HTR-8/SVneo (cell line): ENCODE measurements at places on chromosomes 5 and 9.
A peak's percentile ranks its signal among the peaks of the same experiment; 100 is the strongest.

DNA sequence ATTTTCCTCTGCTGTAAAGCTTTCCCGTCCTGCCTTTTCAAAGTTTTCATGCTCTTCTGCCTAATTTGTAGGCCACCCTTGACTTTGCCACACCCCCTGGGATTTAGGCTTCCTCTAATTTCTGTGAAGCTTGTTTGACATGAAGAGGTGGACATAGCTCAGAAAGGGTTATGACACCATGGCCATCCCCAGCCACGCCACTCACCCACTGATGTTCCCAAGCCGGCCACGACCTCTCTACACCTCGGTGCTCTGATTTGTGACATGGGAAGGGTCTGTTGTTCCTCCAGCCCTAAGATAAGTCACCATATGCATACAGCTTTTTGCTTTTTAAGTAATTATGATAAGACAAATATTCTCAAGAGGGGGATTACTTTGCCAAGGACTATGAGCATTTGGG, 139.5 kb downstream of the BARX1 start:
- no peak for DNase-seq

- DNase-seq, result no peak
These were observed 1.4 kb upstream of the GLIS3 start for GRCh38 chr9:4301296-4301695.

DNA sequence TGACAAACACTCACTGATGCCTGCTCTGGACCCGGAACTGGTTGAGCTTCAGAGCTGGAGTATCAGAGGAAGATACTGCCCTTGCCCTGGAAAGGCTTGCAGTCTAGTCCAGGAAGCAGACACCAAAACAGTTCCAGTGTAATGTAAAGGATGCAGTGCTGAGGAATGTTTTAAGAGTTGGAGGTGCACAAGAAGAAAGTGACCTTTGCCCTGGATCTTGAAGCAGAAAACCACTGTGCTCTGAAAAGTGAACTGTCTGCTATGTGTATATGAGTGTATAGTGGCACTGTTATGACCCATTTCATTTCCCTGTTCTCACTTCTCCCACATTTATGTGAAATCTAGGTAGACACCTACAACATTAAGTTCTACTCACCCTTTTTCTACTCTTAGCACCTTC, 2.1 kb downstream of the ZNF346 start:
- no peak for DNase-seq

GRCh38 chr5:170339780-170340167, 42.2 kb upstream of the LCP2 start:
- DNase-seq, result no peak

DNA sequence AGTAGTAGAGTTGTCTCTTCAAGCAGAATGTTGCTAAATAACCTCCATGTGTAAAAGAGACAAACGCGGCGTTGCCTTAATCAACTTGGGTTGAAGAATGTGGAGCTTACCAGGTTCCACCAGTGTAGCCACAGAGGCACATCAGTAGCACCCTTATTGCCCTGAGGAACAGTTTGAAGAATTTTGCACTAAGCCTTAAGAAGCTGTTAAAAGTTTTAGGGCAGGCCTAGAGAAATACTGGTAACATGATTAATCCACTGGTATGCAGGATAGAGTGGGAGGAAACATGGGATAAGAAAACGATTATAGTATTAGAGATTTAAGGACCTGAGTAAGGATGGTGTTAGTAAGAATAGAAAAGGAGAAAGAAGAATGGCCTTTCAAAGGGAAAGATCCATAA, 100.6 kb downstream of the ZCCHC7 start:
- no peak for DNase-seq

GRCh38 chr5:15501091-15501791, 1.3 kb downstream of the FBXL7 start:
- DNase-seq, result peak; percentile 79
